ENCODE measurements at places on chromosomes 7 and 10.
A peak's percentile ranks its signal among the peaks of the same experiment; 100 is the strongest.

DNA sequence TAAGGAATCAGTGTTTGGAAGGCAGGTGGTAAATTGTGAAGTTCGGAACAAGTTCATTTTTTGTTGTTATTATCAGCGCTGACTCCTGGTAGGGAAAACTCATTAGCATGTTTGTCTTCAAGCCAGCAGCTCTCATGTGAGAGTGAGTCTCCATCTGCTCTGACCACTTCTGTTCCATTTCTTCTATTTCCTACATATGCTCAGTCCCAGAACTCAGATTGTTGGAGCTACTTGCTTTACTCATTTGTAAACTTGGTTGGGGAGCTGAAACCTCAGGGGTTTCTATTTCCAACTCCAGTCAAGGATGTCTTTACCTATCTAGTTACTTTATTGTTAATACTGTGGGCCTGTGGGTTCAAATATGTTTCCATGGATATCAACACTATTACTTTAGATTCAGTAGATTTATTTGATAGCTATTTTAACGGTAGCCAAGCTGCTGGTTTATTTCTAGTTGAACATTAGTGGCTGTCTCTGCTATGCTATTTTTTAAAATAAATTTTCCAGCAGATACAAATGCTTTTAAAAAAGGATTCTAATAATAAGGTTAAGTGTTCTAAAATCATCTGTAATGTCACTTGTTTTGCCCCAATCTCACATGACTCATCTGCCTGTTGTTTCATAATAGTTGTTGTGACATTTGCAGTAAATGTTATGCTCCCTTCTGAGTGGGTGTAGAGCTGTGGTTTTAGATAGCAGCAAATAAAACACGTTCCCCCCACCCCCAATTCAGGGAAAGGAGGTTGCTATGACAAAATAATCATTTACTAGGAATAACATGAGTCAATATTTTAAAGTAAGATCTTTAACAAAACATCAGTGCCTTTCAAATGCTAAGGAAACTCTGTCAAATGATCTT lies 143.3 kb downstream of the HDAC9 start:
- no peak for DNase-seq

- no peak for DNase-seq
Measured at GRCh38 chr7:155728116-155728515, 83.7 kb downstream of the RBM33 start.

DNA sequence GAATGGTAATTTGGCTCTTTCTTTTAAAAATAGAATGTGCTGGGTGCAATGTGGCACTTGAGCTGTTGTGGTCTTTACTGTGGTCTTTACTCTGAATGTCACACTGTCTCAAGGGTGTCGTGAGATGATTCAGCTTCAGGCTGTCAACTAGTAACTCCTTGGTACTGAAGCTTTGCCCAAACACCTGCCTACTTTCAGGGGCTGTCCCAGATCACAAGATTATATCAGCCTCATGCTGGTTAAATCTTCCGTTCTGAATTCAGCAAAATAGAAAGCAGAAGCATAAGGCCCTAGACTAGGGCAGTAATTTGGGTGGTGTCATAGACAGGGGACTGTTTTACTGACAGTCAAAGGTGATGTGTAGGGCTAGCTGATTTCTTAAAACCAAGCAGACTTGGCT lies 110.9 kb downstream of the BAMBI start:
- DNase-seq: no peak

DNA sequence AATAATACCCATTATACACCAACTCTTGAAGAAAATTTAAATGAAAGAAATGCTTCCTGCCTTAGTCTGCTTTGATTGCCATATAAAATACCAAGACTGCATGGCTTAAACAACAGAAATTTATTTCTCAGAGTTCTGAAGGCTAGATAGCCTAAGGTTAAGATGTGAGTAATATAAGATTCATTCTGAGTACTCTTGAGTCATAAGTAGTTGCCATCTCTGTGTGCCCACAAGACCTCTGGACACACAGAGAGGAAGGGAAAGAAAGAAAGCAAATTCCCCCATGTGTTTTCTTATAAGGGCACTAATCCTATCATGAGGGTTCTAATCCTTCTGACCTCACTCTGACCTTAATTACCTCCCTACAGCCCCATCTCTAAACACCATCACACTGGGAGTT lies 201.2 kb downstream of the PTN start:
- DNase-seq: no peak

GRCh38 chr10:53978301-53978700 lies 822.7 kb downstream of the PCDH15 start:
- DNase-seq: no peak

- DNase-seq: no peak
Measured at GRCh38 chr10:88159127-88159829, 295.9 kb downstream of the PTEN start.

- DNase-seq: no peak
Measured at GRCh38 chr7:132290021-132290420, 286.2 kb downstream of the PLXNA4 start.

DNA sequence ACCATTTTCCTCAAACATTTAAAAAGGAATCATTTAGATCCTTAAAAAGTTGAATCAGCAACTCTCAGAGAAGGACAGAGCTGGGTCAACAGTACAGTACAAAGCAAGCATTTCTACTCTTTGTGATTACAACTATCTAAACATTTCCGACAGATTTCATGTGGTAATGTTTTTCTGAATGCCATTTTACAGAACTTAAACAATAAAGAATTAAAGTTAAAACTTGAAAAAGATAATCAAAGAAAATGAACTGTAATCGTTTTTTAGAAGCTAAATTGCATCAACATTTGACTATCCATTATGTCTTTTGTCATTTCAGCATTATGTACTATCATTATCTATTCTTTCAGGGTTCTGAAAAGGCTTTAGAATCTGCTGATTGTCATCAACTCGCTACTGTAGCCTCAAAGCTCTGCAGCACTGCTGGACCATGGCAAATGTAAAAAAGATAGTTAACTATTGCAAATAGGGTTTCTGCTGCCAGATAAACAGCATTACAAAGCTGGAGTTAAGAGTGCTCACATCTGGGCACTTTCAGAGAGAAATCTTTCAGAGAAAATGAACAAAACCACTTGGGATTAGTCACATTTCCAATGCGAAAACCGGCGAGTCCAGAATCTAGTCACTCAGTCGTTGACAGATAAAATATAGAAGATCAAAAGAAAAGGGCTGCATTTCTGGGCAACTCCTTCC lies 160.4 kb upstream of the LAMB4 start:
- no peak for DNase-seq

- DNase-seq: no peak
Measured at GRCh38 chr7:151113344-151114150, 27.3 kb downstream of the AGAP3 start.

DNA sequence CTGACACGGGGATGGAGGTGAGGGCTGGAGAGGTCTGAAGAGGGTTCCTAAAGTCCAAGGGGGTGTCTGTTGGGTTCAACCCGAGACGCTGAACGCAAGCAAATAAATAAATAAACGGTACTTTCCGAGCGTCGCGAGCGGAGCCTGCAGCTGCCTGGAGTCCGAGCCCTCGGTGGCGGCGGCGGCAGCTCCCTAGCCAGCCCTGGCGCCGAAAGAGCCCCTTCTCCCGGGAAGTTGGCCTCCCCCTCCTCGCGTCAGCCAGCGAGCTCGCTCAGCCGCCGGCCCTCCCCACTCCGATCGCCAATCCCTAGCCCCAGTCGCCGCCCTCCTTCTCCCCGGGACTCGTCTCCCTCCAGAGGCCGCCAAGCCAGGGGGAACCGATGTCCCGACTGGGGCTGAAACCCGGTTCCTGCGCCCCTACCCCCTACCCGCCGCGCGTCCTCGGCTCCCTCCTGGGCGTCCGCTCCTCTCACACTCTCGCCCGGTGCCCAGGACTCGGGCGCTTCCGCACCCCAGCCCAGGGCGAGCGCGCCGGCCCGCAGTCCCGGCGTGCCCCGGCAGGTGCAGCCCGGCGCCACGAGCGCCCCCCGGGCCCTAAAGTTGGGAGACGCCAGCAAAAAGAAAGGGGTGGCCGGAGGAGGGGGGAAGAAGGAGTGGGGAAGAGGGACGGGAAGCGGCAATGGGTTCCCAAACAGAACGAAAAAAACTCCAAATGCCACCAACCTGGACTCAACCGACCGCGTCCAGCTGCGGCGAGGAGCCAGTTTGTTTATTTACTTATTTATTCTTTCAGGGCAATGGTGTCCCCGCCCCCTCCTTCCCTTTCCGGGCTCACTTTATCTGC lies at the start of gene GFRA1:
Gene GFRA1 (minus strand): TSS at position 767 of the 844 bp plus-strand sequence. CDS start 1,177 bp downstream, outside the sequence.
- no peak for DNase-seq

GRCh38 chr10:96306516-96306915 lies 2.3 kb downstream of the DNTT start:
- no peak for DNase-seq

- DNase-seq: peak; percentile 37
Measured at GRCh38 chr7:102933763-102934162, 21.0 kb downstream of the LRRC17 start.

GRCh38 chr7:90582164-90582563 lies 14.0 kb upstream of the CDK14 start:
- DNase-seq: no peak

- no peak for DNase-seq
Measured at GRCh38 chr7:158018098-158018762, 569.4 kb downstream of the PTPRN2 start.

- peak; percentile 81 for DNase-seq
Measured at GRCh38 chr7:95545007-95545615, 51.2 kb downstream of the PDK4 start.

DNA sequence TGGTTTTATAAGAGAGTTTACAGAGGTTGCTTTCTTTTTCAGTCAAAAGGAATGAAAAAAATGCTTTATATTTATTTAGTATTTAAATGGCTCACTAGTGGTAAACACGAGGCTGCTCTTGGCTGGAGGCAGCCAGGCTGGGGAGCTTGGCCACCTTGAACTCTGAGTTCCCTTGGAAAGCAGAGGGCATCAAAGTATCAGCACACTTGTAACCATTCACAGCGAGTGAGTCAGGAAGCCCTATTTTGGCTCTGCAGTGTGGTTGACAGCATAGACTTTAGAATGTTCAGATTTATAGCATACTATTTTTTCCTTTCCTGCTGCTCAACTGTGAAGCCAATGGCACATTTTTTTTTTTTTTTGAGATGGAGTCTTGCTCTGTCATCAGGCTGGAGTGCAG lies 51.6 kb downstream of the CYCS start:
- no peak for DNase-seq

DNA sequence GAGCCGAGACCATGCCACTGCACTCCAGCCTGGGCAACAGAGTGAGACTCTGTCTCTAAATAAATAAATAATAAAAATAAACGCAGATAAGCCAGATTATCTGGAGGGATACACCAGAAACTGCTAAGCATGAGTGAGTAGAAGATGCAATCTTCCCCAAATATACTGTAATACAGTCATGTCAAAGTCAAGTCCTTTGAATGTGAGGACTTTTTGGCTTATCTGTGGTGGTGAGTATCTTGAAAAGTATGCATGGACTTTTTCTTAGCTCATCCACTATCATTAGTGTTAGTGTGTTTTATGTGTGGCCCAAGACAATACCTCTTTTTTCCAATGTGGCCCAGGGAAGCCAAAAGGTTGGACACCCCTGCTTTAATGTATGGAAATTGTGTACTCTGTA lies 44.7 kb upstream of the PITRM1 start:
- DNase-seq: no peak

- no peak for DNase-seq
Measured at GRCh38 chr10:124517461-124517860, 55.8 kb downstream of the LHPP start.

GRCh38 chr7:114312649-114313048 lies 102.0 kb upstream of the FOXP2 start:
- DNase-seq: no peak

GRCh38 chr7:1301054-1301881 lies 68.6 kb downstream of the UNCX start:
- no peak for DNase-seq

- DNase-seq: no peak
Measured at GRCh38 chr10:114030140-114030539, 13.5 kb upstream of the ADRB1 start.

GRCh38 chr10:49369216-49370162 lies 26.4 kb downstream of the DRGX start:
- DNase-seq: no peak

DNA sequence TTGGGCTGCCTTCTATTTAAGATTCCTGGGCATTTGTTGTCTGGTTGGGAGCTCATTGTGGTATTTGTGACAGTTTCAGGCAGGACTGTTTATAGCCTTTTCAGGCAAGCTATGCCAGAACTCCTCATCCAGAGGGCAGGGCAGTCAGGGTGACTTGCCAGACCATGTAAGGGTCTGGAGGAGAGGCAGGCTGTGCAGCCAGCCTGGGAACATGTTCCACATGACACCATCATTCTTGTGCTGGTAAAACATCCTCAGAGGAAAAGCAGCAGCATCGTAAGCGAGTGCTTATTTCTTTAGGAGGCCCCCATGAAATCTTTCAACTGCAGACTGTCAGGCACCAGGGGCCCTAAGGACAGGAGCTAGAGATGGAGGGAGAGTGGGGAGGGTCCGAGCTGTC lies 44.0 kb upstream of the SORBS1 start:
- DNase-seq: no peak

- no peak for DNase-seq
Measured at GRCh38 chr7:55172161-55172560, 153.3 kb downstream of the EGFR start.

DNA sequence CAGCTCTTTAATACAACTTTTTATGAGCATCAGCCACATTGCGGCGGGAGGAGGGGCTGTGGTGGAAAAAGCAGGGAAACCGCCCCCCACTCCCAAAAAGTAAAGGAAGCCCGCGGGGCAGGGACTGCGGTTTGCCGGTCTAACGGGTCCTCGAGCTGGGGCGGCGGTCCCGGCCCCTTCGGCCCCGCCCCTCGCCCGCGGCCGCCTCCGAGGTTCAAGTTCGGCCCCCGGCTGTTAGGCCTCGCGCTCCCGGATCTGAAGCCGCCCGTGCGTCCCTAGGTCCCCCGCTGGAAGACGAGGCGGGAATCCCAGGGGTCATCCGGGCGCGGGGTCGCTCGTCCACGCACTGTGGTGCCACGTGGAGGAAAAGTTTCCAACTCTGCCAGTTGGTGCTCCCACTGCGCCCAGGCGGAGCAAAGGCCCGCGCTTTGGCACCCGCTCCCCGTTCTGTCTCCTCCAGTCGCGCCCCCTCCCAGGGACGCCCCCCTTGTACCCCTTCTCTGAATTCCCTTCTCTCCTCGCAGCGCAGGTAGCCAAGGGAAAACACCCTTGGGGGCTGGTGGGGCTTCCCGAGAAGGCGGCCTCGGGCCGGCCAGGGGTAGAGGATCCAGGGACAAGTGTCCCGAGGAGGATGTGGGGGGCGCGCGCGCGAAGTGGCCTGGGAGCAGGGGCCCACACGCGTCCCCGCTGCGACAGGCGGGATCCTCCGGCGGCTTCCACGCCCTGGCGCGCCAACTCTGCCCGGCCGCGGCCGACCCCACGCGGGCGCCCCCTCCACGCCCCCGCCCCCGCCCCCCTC lies 798 bp upstream of the AUTS2 start:
- DNase-seq: no peak

GRCh38 chr10:43110338-43111071 lies 27.7 kb upstream of the CSGALNACT2 start:
- no peak for DNase-seq

GRCh38 chr7:81478664-81479063 lies 291.2 kb downstream of the HGF start:
- DNase-seq: no peak

DNA sequence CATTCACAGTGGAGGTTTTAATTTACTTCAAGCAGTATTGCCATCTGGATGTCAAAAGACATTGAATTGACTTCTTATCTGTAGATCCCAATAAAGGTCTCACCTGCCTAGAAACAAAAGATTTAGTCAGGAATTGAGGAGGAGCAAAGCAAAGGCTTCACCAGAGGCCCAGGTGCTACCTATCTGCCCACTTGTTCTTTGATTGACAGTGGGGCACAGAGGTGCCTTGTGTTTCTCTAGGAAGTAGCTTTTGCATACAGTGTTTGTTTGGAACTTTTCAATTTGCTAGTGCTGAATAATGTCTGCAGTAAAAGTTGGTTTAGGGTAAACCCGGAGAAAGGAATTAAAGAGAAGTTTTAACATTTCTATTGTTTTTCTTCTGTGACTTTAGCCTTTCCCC lies 40.4 kb downstream of the AUTS2 start:
- DNase-seq: no peak

Measured in ascending aorta (tissue), 2 donors.